Osteocyte (in vitro differentiated cells): ENCODE measurements at places on chromosomes 2 and 18. TPM values are rescaled to one million over a fixed set of nuclear protein-coding genes. Genes with fewer than 3 reads are reported as not detected.

GREB1 gene
- total RNA-seq = 0.54 and 0.55 TPM in 2 replicates

GRCh38 chr2:234492717-234493485, 4.0 kb downstream of the ARL4C start:
- DNase-seq = no peak

- no peak for DNase-seq
These were observed 92.8 kb downstream of the AQP4 start for GRCh38 chr18:26772691-26773090.

GRCh38 chr2:187078297-187078696, 229.3 kb upstream of the ZSWIM2 start:
- DNase-seq = no peak

ID2 gene
- total RNA-seq = 9.3 and 11.9 TPM in 2 replicates

SP140 gene
- total RNA-seq = 0.65 and 1.0 TPM in 2 replicates

DNA sequence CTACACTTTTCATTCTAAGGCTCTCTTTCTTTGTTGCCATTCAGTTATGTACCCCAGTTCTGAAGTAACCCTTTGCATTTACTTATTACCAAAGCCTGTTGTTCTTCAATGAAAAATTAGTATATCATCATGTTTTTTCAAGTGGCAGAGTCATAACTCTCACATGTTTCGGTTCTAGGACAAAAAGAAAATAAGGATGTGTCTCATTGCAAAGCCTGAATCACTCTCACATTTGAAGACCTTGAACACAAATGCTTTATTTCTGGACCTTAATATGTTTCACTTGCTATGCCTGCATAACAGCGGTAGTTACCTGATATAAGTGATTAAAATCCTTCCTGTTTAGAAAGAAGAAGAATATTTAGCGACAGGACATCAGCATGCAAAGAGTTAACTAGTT, 49.1 kb downstream of the ZEB2 start:
- DNase-seq = no peak

DNA sequence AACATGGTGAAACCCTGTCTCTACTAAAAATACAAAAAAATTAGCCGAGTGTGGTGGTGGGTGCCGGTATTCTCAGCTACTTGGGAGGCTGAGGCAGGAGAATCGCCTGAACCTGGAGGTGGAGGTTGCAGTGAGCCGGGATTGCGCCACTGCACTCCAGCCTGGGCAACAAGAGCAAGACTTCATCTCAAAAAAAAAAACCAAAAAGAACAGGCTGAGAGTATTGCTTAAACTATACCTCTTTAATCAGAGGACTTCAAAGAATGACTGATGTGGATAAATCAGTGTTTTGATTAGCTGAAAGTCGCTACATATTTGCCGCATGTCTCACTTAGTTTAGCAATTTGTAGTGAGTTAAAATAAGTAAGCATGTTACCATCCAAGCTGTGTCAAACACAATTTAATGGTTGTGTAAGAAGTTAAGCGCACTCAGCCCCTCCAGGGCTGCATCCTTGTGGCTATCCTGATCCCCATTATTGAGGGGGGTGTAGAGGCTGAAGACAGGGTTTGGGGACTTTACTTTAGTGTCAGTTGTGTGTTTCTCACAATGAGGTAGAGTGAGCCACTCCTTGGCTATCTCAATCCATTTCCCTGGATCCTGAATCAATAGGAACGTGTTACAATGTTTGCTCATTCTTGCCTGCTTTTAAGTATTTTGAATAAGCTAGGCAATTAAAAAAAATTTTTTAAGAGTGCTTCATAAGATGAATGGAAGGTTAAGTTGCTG, 11.0 kb upstream of the FARP2 start:
- DNase-seq = no peak

DNA sequence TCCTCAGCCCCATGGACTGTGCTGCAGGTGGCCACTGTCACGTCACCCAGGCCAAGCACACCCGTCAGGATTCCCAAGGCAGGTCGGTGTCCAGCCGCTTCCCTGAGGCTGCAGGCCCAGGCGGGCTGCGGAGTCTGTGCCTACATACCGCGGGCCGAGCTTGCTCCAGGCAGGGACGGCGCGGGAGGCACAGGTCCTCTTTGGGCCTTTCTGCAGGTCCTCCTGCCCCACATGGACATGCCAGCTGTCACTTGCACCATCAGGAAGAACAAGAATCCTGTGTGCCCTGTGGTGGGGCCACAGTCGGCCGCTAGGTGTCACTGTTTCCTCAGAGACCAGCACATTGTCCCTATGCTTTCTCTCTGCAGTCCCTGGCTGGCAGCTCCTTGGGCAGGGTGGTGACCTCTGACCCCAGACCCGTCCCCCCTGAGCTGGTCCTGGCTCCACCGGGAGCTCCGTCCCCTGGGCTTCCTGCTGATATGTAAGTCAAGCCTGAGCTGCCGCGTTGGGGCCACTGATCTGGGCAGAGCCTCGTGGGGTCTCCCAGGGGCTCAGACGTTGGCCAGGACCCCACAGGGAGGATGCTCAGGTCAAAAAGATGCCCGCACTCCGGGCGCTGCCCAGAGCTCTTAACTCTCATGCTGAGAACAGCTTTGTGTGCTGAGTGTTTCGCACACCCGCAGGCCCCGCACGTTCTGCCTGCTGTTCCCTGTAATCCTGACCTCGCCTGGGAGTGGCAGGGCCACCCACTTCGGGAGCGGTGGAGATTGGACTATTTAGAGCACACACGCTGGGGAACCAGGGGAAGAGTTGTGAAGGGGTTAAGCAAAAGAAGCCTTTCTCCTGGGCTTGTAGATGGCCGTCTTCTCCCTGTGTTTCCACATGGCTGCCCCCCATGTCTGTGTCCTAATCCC, 17.3 kb upstream of the AGXT start:
- peak; percentile 94 for DNase-seq

AQP12B gene
- not detected in 2 replicates for total RNA-seq

IL1F10 gene
- not detected in 2 replicates for total RNA-seq

- DNase-seq = peak; percentile 93
These were observed 66.8 kb downstream of the HNRNPLL start for GRCh38 chr2:38535744-38536506.

- DNase-seq = no peak
These were observed 132.7 kb upstream of the EPC2 start for GRCh38 chr2:148511883-148512282.

DNA sequence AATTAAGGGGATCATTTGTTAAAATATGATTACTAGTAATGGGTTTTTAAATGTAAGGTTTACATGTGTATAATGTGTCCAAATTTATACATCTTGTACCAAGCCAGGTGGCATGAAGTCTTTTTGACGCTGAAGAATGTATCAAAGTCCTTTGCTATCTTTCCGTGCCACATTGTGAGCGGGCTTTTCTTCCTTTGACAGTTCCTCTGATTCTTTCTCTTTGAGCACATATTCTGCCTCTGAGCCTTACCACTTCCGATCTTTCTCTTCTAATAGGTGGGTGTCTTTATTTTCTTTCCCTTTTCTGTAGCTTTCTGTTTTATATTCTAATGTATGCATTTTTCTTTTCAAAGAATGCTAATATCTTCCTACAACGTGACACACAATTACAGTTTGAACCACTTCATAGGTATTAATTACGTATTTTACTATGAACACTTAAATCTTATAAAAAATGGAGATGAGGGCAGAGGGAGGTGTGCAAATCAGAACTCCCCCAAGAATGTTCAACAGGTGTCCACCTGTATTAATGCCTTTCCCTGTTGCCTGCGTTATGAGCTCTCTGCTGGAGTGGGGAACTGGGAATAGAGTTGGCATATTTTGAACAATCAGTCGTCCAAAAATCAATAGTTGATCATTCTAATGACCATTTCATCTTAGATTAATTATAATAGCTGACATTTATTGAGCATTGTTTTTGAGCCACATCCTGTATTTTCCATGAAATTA, 175.5 kb downstream of the TPGS2 start:
- DNase-seq = no peak

DNA sequence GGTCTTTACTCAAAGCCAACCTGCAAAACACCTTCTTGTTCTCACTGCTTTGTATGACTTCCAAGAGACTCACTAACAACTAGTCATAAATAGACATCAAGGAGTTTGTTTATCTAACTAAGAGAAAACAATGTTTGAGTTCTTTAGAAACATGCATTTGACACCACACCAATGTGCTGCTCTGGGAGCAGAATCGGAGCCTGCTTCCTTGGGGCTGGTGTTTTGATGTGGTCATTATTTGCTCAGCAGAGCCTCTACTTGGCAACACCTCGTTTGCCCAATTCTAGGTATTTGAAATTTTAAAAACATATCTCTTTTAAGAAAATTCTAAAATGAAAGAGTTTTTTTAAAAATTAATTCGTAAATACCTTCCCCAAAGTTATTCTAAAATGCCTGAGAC, 167.5 kb downstream of the BCL2 start:
- DNase-seq = no peak

RNF125 gene
- total RNA-seq = 0.13 and 0.29 TPM in 2 replicates

TUBB8B gene
- total RNA-seq = not detected in 2 replicates

STARD6 gene
- not detected in 2 replicates for total RNA-seq

DNA sequence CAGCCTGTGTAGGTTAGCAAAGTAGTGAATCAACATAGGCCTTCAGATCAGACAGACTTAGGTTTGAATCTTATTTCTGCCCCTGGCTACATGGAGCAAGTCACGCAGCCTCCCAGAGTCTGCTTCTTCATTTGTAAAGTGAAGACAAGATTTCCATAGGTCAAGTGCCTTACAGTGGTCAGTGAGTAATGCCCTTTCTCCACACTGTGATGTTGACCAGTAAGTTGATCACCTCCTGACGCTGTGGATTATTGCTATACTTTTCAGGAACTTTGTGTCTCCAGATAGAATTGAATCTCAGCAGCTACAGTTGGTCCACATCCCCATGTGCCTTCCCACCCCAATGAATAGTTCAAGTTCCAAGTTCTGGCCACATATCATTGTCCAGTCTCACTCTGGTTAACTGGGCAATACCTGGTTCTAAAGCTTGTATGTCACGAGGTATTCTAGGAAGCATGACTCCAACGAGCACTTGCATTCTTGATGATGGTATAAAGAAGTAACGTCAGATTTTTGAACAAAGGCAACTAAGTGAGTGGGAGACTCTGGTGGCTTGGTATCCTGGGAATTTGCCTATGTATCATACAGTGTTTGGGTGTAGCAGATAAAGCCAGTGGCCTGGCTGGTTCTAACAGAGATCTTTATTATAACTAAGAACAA, 2.1 kb upstream of the CLIP4 start:
- no peak for DNase-seq

DNA sequence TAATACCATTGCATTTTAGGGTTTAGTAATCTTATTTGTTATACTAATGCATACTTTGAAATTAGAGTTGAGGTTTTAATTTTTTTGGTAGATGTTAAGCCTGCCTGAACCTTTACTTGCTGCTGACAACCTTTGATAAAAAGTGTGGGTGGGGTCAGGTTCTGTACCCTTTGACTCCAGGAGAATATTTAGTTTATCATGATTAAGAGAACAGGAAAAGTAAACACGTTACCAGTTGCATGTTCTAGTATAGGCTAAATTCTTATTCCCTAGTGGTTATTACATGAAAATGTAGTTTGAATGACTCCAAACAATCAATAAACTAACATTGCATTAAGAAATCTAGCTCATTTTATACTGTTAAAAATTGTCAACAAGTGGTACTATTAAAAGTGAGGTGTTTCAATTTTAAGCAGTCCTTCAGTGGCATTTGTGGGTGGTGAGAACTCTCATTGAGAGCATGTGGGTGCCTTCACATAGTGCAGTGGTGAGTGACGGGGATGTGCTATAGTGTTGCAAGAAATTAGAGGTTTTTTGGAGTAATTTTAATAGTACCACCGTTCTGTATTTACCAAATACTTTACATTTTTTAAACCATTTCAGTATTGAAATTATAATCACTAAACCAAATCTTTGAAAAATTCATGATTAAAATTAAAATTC, 29.9 kb downstream of the PHLPP1 start:
- no peak for DNase-seq

- no peak for DNase-seq
These were observed 244.1 kb downstream of the ACKR3 start for GRCh38 chr2:236813766-236814165.

GAD1 gene
- not detected in 2 replicates for total RNA-seq

ABI2 gene
- total RNA-seq = 84.3 and 85.4 TPM in 2 replicates

C2orf42 gene
- 21.9 and 25.7 TPM in 2 replicates for total RNA-seq

DNA sequence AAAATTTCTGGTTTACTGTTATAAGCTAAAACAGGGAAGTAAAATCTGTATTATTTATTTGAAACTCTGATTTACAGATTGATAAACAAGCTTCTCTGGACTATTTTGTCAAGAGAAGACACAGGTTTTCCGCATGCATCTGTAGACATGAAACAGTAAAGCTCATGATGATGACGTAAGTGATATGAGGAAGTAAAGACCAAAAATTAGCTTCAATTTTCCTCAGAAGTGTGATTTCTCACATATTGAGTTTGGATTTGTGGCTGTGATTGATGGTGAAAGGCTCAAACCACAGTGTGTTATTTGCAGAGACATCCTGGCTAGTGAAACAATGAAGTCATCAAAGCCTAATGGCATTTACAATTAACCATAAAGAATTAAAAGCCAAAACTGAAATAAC, 12.6 kb upstream of the LONRF2 start:
- no peak for DNase-seq

CD8B2 gene
- total RNA-seq = not detected in 2 replicates

GALNT13 gene
- total RNA-seq = 0.13 TPM in 1 of 2 replicates, not detected in the other

DNA sequence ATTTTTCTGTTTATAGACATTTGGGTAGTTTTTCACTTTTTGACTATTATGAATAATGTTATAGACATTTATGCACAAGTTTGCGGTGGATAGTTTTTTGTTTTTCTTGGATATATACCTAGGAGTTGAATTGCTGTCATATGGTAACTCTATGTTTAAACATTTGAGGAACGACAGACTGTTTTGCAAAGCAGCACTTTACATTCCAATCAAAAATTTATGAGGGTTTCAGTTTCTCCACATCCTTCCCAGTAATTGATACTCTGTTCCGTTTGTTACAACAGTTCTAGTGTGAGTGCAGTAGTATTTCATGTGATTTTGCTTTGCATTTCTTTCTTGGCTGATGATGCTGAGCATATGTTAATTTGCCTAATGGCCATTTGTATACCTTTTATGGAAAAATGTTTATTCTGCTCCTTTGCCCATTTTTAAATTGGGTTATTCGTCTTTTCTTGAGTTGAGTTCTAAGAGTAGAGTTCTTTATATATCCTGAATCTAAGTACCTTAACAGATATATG, 617.3 kb upstream of the LRATD1 start:
- no peak for DNase-seq

GRCh38 chr2:20637147-20637546, 13.8 kb downstream of the HS1BP3 start:
- no peak for DNase-seq

TCF7L1 gene
- 31.8 and 32.4 TPM in 2 replicates for total RNA-seq

DNA sequence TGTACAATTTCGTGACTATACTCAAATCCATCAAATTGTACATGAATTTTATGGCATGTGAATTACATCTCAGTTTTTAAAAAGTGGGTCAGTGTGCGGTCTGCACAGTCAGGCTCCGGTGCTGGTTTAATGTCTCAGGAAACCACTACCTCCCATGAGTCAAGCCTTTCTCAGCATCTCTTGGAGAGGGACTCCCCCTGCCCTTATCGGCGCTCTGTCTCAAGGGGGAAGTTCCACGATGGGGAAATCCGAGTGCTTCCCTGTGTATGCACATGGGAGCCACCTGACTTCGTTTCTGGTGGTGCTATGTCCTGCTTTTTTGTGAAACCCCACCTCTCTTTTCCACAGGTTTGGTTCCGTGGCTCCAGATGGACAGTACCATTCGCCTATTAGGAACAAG, 72.5 kb downstream of the ACOXL start:
- DNase-seq = peak; percentile 42
